Renal cortex interstitium (tissue), 15 donors: ENCODE measurements at places on chromosomes 2 and 18.

DNA sequence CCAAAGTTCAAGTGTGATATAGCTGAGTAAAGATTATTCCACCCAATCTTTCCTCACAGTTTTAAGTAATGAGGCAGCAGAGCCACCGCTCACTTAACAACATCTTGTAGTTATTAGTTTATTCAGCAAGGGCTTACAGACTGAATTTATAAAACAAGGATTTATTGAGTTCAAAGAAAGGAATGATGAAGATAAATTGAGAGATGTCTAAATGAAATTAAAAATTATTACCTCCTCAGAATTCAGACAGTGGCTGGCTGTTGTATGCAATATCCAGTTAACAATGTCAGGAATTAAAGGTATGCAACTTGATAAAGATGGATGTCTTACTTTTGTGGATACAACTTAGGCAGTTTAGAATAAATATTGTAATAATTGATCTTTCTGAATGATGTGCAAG lies 927.3 kb upstream of the CDH2 start:
- DNase-seq = no peak

DNA sequence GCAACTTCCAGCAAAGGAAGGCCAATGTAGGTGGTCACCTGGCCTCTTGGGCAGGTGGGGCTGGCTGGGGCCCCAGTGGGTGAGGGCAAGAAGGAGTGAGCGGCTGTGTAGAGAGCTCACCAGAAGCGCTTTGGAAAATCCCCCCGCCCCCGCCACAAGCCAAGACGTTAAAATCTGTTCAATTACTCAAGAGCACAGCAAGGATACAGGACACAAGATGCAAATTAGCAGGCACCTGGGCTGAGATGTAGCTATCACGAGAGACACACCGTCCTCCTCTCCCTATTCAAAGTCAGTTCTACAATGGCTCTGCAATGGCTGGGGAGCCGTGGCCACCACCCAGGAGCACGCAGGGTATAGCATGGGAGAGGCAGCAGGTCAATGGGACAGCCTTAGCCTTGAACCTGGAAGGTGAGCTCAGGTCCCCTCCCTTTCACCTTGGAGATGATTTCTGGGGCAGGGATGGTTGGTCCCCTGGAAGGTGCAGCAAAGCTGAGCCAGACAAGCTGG lies 38.5 kb upstream of the GPR17 start:
- DNase-seq = no peak

- DNase-seq = no peak
Measured at GRCh38 chr18:56649996-56650395, 1.2 kb upstream of the WDR7 start.

GRCh38 chr2:126749537-126749936 lies 93.6 kb downstream of the GYPC start:
- DNase-seq = no peak

DNA sequence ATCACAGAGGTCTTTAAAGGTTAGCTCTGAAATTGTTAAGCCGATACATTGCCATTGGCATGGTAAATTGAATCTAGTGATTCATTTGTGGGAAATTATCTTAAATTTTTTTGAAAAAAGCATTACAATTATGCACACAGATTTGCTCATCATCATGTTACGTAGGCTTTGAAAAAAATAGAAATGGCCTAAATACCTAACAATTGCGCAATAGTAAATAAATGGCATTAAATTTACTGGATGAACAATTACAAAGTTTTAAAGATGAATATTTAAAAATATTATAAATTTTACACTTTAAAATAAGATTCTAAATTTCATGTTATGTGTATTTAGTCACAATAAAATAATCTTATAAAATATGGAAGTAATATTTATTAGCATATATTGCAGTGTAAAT lies 171.3 kb downstream of the RPRM start:
- no peak for DNase-seq

DNA sequence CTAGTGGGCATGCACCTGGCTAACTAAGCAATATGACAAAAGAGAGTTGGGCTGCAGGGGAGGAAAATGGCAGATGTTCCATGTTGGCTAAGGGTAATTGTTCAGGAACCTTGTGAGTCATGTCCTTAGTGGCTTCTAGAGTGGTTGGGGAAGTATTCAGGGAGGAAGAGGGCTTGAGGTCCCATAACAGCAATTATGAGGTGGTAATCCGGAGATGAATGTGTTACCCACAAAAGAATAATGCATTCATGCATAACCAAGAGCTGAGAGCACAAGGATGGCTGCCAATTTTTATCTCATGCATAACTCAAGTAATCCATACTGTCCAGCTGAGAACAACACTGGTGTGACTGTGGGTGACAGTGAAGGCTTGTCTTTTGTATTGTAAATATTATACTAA lies 42.9 kb downstream of the TMEFF2 start:
- DNase-seq = no peak

DNA sequence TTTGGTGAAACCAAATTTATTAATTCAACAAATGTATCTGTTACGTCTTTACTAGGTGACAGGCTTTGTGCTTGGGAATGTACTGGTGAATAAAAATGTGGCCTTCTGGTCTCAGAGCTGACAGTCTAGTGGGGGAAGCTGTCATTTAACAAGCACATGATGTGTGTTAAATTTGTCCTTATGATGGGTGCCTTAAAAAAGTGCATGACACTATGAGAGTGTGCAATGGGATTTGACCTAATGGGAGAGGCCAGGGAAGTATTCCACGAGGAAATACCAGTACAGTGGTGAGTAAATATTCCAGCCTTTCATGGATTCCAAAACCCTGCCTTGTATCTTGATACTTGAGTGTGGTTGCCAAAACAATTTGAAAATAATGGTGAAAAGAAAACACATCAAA lies 308.9 kb downstream of the PLCL1 start:
- no peak for DNase-seq

GRCh38 chr2:130332271-130333073 lies 10.2 kb upstream of the IMP4 start:
- no peak for DNase-seq

- no peak for DNase-seq
Measured at GRCh38 chr2:151230627-151231140, 31.0 kb downstream of the RBM43 start.

DNA sequence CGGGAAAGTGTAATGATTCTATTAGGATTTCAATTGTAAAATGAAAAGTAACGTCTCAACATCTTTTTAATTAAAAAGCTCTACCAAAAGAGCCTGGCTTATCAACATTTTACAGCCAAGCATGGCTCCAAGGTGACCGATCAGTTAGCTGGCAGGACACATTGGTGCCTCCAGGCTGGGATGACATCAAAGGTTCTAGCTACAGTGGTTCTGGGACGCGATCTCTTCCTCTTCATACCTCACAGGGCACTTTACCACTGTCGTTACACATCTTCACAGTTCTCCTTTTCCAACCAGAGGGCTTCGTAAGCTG lies 693 bp downstream of the ORC2 start:
- no peak for DNase-seq

DNA sequence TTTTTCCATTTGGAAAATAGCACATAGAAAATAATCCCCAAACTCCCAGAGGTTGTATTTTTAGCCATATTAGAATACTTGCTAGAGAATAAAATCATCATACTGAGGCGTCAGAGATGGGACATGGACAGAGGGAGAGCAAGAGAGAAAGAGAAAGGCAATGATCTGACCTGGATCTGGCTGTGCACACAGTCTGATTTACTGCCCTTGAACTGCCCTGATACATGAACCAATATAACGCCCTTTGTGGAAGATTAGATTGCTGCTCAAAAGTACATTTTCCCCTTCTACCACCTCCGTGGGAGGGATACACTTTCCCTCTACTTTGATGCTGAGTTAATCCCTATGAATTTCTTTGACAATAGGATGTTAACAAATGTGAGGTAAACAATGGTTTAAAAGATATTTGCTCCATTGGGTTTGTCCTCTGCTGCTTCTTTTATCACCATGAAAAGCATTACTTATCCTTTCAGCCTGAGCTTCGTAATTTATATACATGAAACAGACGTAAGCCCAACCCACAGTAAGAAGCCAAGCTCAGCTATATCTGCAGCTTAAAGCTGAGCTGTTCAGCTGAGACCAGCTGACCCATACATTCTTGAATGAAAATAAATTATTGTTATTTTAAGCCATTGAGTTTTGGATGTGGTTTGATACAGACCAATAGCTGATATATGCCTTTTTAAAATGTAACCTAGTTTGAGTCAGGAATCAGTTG lies 1664.6 kb upstream of the CELF4 start:
- no peak for DNase-seq

GRCh38 chr2:27016801-27017325 lies 15.9 kb upstream of the TMEM214 start:
- no peak for DNase-seq

DNA sequence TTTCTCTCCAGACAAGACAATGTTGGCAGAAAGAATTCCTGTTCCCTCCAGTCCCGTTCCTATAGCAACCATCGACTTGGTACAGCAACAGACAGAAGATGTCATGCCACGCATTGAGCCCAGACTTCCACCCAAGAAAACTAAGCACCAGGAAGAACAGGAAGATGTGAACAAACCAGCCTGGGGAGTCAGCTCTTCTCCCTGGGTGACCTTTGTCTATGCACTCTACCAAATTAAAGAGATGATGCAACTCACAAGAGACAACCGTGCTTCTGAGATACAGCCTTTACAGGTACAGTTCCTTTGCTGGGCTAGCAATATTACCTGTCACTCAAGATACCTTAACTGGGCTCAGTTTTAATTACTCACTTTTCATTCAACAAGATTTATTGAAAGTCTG lies 37.1 kb downstream of the NEMP2 start:
- no peak for DNase-seq

DNA sequence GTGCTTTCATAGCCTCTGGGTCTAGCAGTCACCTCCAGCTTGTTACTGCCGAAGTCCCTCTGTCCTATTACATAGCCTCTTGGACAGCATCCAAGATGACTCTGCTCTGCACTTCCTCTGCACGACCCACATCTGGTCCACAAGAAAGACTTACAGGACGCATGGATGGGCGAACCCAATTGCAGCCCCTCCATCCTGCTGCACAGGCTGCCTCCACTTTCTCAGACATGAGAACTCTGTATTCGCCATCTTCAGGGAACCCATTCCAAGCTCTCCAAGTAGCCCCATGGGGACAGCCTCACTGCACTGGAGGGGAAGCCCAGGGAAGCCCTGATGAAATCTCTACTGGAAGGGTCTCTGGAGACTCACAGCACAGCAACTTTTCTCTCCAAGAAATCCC lies 172.1 kb downstream of the GFPT1 start:
- DNase-seq = peak; percentile 46

DNA sequence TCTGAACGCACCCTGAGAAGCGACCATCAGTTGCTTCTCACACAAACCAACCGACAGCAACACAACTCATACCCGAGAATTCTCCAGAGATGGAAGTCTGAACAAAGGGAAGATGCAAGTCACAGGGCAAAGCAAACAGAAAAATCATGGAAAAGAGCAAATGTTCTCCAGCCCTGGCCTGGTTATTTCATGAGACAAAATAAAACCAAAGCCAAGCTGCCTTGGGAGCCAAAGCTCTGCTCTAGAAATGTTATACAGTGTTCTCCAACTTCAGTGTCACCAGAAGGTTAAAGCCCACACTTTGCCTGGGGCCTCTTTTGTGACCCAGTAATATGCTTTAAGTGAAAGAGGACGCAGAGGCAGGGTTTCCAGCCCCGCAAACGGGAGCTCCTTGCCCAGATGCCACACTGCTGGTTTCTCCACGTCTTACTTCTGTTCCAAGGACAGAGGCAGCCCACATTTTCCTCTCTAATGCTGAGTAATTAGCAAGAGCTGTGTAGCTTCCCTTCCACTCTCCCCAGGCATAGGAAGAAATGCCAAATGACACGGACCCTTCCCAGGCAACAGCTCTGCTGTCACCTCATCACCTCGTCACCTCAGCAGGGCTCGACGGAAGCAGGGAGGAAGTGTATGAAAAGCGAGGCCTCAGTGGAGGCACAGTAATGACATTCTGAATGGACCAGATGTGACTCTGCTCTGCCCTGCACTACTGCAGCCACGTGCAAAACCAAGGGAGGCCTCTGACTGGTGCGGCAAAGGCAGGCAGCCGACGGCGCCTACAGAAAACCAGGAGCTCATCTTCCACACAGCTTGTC lies 64.7 kb downstream of the FBXO15 start:
- no peak for DNase-seq

DNA sequence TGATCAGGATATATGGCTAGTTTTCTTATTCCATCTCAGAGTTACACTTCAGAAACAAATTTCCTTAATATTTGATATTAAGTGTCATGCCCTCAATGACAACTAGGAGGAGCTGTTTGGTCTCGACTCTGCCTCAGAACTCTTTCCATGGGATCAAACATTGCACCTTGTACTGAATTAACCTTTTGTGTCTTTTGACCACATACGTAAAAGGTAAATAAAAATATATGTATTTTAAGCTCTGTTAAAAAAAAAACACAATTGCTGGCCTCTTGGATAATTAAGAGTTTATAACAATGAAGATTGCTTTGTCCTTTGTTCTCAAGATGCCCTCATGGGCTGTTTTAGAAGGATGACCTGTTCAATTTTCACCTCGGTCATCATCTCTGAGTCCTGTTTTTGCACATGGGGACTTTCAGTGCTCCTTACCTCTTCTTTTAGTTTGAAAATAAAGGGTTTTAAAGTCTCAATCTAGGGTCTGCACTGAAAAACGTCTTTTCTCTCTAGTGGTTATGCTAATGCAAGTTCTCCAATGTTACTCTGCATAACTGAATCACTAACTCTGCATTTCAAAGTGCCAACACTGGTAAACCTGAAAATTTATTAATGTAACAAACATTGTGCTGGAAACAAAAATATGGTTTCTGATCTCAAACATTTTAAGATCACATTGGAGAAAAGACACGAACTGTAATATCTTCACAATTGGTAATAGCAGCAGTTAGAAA lies 18.8 kb upstream of the FN1 start:
- DNase-seq = no peak

DNA sequence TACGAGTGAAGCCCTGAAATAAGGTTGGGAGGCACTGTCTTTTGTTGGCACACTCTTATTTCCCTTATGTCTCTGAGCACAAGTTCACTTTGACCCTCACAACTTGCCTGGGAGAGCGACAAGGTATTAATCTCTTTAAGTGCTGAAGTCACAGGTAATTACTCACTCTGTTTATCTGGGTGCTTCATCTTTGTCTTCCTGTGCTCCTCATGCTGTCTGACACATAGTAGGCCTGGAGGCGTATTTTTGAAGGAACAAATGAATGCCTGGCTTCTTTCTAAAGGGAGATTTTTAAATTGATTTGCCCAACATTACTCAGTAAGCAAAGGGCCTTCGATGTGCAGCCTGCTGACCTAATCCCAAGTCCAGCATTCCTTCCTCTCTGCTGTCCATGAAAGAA lies 507.1 kb upstream of the TNP1 start:
- DNase-seq = no peak

DNA sequence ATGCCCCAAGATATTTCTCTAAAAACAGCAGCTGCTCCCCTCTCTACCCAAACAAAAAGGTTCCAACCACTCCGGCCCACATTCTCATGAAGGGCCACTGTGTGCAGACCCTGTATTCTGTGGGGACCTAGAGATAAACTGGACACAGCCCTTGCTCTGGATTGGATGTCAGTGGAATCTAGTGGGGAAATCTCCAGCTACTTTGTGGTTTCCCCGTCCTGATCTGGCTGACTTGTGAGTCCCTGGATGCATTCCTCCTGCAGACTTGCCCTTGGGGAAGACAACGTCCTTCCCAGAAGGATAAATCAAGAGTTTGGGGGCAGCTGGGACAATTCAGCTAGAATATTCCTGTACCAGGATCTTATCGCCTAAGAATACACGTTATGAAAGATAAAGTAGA lies 151.1 kb downstream of the FSHR start:
- DNase-seq = no peak
